ENCODE measurements at places on chromosomes 4 and X.

- no peak for DNase-seq
These were observed 2.0 kb upstream of the FATE1 start for GRCh38 chrX:151713849-151714248.

- DNase-seq = no peak
These were observed 56.0 kb downstream of the MED28 start for GRCh38 chr4:17670423-17670822.

DNA sequence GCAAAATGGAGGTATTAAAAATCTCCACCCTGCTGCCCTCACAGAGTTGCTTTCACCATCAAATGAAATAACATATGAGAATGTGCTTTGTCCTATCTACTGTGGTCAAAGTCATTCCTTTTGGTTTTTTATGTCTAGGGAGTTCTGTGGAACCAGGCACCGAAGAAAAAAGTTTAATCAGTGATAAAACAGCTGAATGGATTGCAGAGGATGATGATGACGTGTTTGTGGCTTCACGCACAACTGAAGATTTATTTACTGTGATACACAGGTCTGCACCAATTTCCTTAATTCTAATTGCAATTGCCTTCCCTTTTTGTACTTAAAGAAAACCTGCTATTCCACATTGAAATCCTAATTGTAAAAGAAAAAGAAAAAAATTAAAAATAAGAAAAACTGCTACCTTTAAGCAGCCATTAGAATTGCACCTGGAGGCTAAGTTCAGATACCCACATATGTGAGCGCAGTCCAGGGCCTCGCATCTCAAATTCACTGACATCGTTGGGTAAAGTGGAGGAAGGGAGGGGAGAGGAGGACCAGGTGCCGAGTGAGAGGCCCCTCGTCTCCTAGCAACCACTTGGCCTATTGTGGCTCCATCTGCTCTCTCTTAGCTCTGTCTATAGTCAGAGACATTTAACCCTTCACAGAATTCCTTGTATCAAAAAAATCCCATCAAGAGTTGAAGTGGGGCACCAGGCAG lies 10.5 kb upstream of the RTL5 start:
- no peak for DNase-seq

GRCh38 chr4:56708146-56708545 lies 27.1 kb upstream of the HOPX start:
- no peak for DNase-seq

DNA sequence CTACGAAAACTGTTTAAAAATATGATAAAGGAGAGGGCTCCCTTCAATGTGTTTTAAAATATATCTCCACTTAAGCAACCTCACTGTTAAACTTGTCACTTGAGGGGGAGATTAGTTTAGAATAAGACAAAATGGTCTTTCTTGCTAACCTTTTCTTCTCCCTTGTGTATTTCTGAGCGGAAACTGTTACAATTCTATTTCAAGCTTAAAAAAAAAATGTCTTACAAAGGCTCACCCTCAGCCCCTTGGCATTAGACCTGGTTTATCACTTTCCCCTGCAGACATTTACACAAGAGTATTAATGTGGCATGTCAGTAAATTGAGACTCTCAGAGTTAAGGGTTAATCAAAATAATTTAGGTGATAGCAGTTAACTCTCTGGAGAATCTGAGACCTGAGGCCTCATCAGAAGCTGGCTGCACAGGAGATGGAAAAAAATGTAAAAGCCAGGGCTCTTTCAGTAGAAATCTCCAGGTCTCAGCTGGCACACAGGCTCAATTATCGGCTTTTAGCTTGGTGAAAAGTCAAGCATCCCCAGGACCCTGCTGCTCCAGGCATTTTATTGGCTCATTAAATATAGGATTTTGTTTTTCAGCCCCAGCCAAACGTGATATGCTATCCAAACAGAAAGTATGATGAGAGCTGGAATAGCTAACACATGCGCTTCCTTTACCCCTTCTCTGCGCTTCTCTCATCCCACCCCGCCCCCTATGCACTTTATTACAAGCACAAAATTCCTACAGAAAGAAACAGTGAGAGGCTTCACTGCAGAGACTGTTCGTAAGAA lies 130.5 kb downstream of the PPA2 start:
- no peak for DNase-seq

GRCh38 chr4:10605031-10605430 lies 79.5 kb downstream of the CLNK start:
- no peak for DNase-seq

GRCh38 chr4:179624768-179625181 lies 2182.5 kb upstream of the AGA start:
- no peak for DNase-seq

DNA sequence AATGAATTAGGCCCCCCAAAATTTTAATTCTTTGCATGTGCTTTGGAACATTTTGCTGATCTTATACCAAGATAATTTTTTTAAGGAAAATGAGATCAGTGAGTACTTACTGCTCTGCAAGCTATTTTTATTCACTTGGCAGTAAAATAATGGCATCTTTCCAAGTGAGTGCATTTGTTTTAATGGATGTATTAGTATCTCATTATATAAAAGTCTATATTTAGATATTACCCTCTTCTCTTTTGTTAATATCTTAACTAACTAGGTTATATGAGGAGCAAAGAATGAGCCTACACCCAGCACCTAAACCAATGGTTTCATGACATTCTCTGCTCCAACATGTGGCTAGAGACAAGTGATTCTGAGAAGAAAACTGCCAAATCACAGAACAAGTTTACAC lies 21.1 kb upstream of the ARAF start:
- no peak for DNase-seq

DNA sequence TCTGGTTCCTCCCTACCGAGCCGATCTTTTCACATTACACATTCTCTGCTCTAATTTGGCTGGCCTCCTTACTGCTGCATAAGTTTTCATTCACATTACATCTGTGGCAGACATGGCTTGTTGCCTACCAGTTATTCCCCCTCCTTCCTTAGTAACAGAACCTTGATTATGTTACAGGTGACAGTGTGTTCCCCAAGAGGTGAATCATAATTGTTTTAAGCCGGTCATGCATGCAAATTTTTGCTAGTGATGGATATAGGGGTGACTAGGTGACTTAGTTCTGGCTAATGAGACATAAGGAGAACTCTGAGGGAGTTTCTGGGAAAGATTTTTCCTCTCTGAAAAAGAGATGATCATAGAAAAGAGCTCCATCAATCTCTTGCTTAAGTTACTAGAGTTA lies 8.4 kb upstream of the LAMP2 start:
- no peak for DNase-seq

DNA sequence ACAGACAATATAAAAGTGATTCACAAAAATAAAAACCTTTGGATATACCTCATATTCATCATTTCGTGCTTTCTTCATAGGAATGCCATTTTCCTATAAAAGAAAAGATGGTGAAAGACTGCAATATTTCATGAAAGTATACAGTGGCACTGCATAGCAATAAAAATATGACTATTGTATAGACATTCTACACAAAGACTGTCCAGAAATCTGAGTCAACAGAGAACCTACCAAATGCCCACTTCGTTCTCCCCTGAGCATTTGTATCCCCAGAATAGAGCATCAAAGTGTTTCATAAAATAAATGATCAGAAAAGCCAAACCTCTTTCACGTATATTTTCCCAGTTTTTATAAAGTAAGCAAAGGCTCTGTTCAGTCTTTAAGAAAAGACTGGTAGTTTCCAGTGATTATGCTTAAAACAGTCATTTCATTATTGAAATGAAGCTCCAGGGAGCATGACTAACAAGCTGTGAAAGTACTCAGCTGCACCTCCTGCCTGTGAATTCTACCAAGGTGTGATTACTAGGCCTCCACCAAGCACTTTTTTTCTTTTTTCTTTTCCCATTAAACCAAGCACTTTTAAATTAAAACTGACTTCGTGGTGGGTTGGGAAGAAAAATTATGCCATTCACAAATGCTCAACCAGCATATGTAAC lies 20.2 kb downstream of the PPA2 start:
- DNase-seq = no peak

DNA sequence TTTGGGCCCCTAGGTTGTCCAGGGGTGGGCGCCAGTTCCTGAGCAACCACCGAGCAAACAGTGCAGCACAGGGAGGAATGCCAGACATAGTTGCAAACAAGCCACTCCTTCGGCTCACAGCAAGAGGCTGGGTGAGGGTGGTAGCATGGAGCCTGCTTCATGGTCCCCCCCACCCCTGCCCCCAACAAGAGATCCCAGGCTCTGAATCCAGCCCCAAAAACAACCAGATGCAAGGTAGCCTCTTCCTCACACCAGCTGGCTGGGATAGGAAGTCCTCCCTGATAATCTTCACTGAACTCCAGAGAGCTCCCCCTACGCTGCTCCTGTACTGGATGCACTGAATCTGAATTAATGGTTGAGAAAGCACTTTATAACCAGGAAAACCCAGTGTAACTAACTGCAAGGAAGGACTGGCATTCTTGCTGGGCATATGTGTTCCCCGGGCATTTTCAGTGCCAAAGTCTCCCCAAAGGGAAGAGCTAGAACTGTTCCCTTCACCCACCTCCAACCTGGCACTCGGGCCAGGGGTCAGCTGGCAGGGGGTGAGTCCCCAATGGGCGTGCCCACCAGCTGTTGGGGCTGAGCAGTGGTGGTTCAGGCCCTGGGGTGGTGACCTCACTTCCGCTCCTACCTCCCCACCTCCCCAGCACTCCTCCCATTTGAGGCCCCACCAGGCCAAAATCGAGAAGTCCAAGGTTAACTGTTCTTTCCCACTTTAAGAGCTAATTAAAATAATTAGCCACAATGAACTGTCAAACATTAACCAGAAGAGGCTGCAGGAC lies 1.5 kb downstream of the ELF4 start:
- DNase-seq = peak; percentile 80

GRCh38 chr4:155999725-156000124 lies 46.1 kb upstream of the CTSO start:
- DNase-seq = no peak

GRCh38 chr4:23697001-23697528 lies 192.8 kb downstream of the PPARGC1A start:
- DNase-seq = no peak

GRCh38 chr4:182894681-182895275 lies 22.4 kb downstream of the DCTD start:
- DNase-seq = no peak

GRCh38 chr4:105145156-105145902 lies 1.3 kb upstream of the TET2 start:
- peak; percentile 74 for DNase-seq

GRCh38 chr4:122830426-122831095 lies 3.9 kb downstream of the FGF2 start:
- no peak for DNase-seq

GRCh38 chrX:147485207-147485606 lies 426.5 kb upstream of the FMR1 start:
- no peak for DNase-seq

DNA sequence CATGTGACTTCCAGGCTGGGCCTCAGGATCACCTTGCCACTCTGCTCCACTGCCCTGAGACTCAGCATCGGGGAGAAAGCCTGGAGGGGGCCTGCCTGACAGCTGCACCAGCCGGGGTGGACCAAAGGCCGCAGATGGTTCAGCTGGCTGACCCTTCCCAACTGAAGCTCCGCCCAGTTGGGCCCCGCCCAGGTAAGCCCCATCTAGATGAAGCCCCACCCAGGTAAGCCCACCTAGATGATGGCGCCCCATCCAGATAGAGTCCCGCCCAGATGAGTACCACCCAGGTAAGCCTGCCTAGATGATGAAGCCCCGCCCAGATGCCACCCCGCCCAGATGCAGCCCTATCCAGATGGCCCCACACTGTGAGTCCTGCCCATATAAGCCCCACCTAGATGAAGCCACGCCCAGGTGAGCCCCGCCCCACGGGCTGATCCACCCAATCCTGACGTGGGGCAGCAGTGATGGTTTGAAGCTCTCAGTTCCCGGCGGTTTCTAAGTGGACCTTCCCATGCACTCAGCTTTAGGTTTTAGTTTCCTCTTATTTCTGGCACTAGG lies 10.0 kb downstream of the ZFYVE28 start:
- no peak for DNase-seq

GRCh38 chr4:57190601-57191481 lies 80.7 kb upstream of the IGFBP7 start:
- DNase-seq = peak; percentile 56

DNA sequence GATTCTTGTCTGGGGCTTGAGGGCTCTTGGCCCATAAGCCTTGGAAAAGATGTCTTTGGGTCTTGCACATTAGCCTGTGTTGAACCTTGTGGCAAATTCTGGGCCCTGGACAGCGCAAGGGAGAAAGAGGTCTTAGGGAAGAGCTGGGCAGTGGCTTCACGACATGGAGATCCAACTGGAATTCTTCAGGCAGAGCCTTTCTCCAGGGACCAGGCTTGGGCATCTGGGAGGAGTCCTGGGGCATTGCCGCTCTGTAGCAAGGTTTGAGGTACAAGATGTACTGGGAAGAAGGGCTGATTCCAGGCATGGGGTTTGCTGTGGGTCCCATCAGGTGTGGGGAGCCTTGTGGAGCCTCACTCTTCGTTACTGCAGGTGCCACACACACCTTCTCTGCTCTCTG lies 104.0 kb upstream of the ACTRT1 start:
- no peak for DNase-seq

DNA sequence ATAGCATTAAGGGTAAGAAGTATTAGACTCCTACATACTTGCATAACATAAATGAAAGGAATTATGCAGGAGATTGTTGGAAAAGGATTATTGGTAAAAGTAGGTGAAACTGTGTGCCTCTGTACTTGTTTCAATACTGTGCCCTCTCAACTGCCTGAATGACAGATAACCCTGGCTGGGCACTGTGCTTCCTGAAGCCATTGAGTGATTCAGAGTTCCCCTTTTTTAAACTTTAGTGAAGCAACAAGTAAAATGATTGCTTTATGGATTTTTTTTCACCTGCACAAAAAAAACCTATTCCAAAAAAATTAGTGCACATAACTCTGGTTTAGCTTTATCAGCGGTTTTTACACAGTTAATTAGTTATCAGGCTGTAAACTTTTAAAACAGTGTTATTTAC lies 204.8 kb downstream of the TRAM1L1 start:
- no peak for DNase-seq

DNA sequence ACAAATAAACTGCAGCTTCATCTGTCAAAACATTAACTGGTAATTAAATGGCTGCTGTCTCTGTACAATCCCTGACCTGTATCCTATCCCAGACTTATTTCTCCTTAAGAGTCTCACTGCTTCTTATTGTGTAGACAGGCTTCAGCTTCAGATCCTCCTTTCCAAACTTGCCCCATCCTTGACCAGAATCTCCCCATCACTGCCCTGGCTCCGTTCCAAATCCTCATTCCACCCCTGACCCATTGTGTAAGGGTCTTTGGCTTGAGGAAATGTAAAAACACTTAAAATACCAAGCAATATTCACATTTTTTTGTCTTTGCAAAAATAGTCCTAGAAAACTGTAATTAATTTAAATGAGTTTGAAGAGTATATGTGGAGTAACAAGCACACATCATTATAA lies 152.6 kb upstream of the VEGFC start:
- DNase-seq = no peak

GRCh38 chr4:87141428-87141827 lies 79.0 kb downstream of the KLHL8 start:
- peak; percentile 5 for DNase-seq
